HTR-8/SVneo (cell line): ENCODE measurements at places on chromosomes 5 and 9.

GRCh38 chr9:123000371-123001068 is 32.9 kb upstream of the GPR21 start:
- DNase-seq: no peak

DNA sequence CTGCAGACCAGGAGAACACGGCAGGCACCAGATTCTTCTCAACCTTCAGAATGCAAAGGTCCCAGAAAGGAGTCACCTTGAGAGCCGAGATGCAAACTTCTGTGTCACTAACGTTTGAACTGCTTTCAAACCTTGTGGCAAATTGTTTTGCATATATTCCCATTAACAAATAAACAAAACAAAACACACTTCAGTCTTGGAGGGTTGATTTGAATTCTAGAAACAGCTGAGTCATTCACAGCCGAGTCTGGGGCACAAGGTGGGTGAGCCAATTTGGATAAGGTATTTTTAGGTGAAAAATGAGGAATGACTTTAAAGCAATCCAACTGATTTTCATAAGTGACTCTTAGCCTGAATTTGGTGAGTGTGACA is 38.8 kb upstream of the ANKRD33B start:
- no peak for DNase-seq

GRCh38 chr5:112612663-112613062 is 125.0 kb upstream of the APC start:
- no peak for DNase-seq

DNA sequence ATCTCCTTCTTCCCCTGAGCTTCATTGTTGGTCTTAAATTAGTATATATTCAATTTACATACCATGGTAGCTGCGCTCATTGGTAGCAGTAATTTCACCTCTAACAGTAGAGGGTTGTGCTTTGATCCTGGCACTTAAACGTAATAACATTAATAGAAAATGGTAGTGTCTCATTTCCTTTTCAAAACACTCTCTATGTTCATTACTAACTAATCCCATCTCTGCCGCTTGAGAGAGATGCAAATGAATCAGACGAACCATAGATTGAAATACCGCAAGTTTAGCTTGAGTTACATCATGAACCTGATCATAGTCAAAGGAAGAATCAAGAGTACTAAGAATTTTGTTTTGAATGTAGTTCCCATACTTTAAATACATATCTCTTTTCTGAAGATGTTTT is 2.2 kb downstream of the THBS4 start:
- DNase-seq: no peak

- DNase-seq: no peak
These were observed 10.5 kb downstream of the FAM81B start for GRCh38 chr5:95401626-95402025.

DNA sequence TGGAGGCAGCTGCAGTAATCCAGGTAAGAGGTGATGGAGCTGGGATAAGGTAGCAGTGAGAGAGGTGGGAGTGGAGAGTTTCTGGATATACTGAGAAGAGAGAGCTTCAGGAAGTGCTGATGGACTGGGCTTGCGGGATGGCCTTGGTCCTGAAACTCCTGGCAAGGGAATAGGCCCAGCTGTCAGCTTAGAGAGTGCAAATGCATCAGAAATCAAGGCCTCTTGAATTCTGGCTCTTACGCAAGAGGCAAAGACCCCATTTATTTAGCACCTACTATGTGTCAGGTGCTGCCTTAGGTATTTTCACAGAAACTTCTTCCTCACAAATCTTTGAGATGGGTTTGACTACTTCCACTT is 227.2 kb upstream of the MAP3K1 start:
- DNase-seq: no peak

- DNase-seq: no peak
These were observed 114.1 kb downstream of the PIK3R1 start for GRCh38 chr5:68329554-68330255.

DNA sequence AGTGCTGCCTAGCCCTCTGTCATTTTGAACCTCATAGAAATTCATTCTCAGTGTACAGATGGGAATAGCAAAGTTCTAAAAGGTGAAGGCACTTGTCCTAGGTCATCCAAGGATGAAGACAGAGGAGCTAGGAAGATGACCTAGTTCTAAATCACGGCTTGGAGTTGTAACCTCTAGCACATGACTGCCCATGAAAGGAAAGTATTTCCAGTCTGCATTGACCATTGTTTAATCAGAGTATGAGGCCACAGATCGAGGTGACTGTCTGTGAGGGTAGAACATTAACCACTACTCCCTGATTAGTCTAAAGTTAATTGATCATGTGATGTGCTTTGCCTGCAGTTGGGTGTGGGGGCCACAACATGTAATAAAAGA is 674 bp upstream of the TNFSF15 start:
- no peak for DNase-seq

- DNase-seq: no peak
These were observed 116.6 kb downstream of the PCSK1 start for GRCh38 chr5:96316487-96316886.

GRCh38 chr5:133938929-133939328 is 29.5 kb downstream of the C5orf15 start:
- DNase-seq: no peak

GRCh38 chr9:125463926-125464325 is 202.3 kb downstream of the GAPVD1 start:
- no peak for DNase-seq

DNA sequence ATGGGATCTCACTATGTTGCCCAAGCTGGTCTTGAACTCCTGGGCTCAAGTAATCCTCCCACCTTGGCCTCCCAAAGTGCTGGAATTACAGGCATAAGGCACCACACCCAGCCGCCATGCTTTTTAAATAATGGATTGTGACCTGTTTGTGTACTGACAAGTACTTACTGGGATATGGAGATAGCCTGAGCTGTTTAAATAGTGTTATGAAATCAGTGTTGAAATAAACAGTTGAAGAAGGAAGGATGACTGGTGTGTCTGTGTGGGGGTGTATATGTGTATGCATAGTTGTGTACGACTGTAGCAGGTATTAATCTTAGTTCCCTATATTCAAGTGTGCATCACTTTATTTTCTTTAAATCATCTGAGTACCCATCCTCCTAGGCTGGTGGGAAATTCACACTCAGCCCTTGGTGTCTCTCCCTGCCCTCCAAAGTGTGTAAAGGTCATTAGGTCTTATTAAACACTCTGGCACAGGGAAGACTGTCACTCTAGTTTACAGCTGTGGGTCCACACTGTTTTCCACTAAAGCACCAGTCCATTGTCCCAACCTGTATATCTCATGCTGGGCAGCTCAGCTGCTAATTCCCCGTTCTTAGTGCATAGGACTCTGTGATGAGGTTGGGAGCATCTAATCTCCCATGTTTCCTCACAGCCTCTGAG is 91.0 kb downstream of the SNX18 start:
- DNase-seq: no peak

GRCh38 chr5:61817472-61818326 is 485.6 kb downstream of the ZSWIM6 start:
- peak; percentile 50 for DNase-seq

DNA sequence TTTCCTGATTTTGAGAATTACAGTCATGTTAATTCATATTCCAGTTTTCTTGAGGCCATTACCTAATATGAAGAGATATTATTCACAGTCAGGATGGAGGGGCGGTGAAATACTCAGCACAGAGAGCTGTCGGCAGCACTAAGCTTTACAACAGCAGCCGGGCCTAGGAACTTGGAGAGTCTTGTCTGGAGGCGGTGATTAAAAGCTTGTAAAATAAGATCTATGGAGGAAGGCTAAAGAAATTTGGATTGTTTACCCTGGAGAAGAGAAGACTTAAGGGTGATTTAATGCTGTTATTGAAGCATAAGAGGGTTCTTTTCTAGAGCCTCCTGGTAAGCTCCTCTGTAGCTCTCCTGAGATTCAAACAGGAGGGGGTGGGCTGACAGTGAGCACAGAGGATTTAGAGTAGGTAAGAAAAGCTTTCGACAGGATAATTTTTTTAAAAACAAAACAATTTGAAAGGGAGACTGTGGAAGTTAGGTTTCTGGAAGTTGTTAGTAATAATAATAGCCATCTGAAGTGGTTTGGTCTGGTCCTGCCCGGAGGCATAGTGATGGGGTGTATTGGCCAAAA is 406.3 kb upstream of the ADAMTSL1 start:
- no peak for DNase-seq

- no peak for DNase-seq
These were observed 978 bp downstream of the P4HA2 start for GRCh38 chr5:132226516-132227234.

DNA sequence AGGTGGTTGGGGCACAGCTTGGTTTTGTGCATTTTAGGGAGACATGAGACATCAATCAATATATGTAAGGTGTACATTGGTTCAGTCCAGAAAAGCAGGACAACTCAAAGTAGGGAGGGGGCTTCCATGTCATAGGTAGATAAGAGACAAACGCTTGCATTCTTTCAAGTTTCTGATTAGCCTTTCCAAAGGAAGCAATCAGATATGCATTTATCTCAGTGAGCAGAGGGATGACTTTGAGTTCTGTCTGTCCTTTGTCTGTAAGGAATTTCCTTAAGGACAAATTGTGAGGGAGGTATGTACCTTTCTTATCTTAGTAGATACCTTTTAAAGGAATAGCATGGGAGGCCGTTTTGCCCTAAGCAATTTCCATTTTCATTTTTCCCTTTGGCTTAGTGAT is 63.3 kb downstream of the COL15A1 start:
- DNase-seq: no peak

DNA sequence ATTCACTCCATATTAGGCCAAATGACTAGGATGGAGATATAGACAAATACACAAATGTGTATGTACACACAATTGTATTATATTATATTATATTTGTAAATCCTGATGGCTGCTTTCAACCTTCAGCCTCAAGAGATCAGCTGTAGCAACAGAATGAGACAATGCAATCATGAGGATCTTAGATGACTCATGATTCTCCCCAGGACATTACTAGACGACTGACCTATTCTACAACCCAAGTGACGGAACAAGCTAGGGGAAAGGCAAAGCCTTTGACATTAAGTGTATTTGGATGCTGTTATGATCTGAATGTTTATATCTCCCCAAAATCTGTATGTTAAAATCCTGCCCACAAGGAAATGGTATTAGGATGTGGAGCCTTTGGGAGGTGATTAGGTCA is 66.5 kb downstream of the COX7C start:
- DNase-seq: no peak

- DNase-seq: no peak
These were observed 71.5 kb upstream of the PALM2AKAP2 start for GRCh38 chr9:109708451-109708945.

GRCh38 chr9:96554801-96555566 is 64.7 kb downstream of the CDC14B start:
- DNase-seq: no peak

GRCh38 chr9:121558473-121558872 is 58.8 kb upstream of the GGTA1 start:
- DNase-seq: no peak

GRCh38 chr9:28212979-28213378 is 639.7 kb upstream of the C9orf72 start:
- peak; percentile 8 for DNase-seq

DNA sequence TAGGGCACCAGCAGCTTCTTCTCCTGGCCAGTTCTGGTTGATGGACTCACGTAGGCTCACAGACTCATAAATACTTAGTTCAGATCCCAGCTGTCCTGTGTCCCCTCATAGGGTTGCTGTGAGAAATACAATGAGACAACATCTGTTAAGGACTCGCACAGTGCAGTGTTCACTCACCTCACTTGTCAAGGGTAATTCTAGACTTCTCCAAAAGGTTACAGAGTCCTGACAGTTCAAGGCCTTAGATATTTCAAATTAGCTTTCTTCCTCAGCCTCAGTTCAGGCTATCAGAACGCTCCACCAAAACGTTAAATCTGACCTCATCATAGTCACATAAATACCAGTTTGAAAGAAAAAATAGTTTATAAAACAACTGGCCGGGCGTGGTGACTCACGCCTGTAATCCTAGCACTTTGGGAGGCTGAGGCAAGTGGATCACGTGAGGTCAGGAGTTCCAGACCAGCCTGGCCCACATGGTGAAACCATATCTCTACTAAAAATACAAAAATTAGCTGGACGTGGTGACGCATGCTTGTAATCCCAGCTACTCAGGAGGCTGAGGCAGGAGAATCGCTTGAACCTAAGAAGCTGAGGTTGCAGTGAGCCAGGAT is 106.3 kb downstream of the UGCG start:
- DNase-seq: no peak

GRCh38 chr5:127192836-127193338 is 97.7 kb upstream of the MEGF10 start:
- DNase-seq: no peak

DNA sequence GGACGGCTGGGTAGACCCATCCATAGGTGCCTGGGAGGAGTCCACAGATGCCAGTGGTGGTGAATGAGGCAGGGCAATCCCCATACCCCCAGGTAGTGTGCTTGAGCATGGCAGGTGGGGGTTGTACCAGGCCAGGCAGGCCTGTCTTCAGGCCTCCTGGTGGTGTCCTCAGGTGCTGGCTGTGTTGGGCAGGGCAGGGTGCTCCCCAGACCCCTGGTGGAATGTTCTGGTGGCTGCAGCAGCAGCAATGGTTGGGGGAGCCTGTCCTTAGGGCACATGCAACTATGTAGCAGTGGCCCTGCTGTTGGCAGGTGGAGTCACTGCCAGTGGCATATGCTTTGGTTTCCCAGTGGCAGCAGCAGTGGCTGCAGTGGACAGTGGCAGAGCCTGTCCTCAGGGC is 10.0 kb downstream of the ALG2 start:
- DNase-seq: no peak

GRCh38 chr5:52770287-52770939 is 17.3 kb upstream of the ITGA1 start:
- DNase-seq: no peak

- no peak for DNase-seq
These were observed 119.5 kb downstream of the YTHDC2 start for GRCh38 chr5:113632996-113633395.

GRCh38 chr5:1140171-1140817 is 28.4 kb upstream of the SLC12A7 start:
- DNase-seq: peak; percentile 72

DNA sequence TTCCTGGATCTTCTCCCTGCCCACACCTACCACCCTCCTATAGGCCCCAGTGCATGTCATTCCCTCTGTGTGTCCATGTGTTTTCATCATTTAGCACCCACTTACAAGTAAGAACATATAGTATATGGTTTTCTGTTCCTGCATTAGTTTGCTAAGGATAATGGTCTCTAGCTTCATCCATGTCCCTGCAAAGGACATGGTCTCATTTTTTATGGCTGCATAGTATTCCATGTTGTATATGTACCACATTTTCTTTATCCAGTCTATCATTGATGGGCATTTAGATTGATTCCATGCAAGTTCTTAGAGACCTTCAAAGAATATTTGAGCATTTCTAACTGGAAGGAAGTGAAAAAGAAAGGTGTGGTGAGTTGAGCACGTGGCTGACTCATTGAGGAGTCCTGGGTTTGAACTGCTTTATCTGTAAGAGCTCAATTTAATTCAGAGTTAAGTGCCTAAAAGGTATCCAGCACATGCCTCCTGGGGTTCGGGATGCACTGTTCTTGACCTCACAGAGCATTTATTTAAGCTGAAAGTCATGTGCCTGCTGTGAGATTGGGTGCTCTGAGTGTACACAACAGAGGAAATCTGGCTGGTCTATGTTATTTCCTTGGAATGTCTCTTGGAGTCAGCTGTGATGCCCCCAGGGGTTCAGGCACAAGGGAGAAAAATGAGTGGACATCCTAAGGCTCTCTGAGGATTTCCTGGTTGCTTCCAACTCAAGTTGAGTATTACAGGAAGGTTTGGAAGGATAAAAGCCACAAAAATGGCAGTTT is 56.4 kb downstream of the SH3GL2 start:
- no peak for DNase-seq
